ENCODE measurements at places on chromosomes 6 and 20.
A peak's percentile ranks its signal among the peaks of the same experiment; 100 is the strongest.

GRCh38 chr6:131135244-131136020, at the start of gene AKAP7:
Gene AKAP7 (plus strand): TSS chr6:131135467. CDS start chr6:131135764, 297 bp downstream.
- no peak for DNase-seq

DNA sequence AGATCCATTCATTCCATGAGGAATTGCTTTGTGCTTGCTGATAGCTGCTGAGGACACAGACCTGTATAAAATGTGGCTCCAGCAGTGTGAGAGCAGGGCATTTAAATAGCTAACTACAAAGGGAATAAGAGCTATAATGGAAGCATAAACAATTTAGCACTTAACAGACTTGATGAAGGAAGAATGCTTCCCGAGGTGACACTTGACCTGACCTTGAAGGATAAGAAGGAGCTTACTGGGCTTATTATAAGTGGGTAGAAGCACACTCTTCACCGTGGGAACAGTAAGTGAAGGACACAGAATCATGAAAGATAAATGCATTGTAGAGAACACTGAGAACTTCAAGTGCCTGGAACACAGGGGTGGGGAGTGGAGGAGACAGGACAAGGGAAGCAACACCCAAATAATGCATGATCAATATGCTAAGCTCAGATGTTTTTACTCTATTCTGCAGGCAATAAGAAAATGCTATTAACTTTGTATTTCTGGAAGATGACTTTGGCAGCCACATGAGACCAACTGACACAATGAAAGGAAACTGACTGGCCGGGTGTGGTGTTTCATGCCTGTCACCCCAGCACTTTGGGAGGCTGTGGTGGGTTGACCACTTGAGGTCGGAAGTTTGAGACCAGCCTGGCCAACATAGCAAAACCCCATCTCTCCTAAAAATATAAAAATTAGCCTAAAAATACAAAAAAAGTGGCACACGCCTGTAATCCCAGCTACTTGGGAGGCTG, 84.2 kb downstream of the EPB41L2 start:
- no peak for DNase-seq

- DNase-seq, result no peak
Observed at GRCh38 chr6:38943964-38944363, 104.6 kb upstream of the GLP1R start.

- no peak for DNase-seq
Observed at GRCh38 chr20:44754554-44754953, 8.9 kb downstream of the KCNK15 start.

DNA sequence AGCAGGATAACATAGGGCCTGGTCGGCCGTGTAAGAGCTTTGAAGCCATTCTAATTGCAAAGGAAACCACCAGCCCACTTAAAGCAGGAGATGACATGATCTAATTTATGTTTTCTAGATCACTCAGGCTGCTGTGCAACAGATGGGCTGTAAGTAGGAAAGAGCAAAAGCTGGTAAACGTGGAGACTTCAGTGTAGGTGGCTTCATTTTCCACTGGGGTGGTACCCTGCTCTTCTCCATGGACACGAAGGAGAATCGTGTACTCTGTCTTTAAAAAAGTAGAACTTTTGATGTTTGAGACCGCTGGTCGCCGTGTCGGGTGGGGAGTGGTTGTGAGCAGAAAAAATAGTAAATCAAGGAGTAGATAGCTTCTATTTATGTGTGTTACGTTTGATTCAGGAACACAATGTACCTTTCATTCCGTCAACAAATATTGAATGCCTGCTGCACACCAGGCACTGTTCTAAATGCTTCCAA, 6.4 kb downstream of the CASS4 start:
- DNase-seq, result no peak

DNA sequence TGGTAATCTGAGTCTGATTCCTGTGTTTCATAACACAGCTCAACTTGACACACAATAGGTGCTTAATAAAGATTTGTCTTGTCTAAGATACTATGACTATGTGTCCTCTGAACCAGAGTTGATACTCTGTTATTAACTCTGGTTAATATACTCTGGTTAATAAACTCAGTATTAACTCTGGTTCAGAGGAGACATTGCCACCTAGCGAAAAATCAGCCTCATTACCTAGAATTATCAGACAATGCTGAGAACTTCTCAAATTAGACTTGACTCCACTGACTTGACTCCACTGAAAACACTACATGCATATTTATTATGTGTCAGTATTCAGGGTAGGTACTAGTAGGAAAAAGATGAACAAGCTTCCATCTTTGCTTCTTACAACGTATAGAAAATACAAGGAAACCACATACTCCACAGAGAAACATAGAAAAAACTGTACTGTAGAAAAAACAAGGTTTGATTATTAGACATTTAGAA, 73.9 kb downstream of the AHI1 start:
- peak; percentile 10 for DNase-seq

DNA sequence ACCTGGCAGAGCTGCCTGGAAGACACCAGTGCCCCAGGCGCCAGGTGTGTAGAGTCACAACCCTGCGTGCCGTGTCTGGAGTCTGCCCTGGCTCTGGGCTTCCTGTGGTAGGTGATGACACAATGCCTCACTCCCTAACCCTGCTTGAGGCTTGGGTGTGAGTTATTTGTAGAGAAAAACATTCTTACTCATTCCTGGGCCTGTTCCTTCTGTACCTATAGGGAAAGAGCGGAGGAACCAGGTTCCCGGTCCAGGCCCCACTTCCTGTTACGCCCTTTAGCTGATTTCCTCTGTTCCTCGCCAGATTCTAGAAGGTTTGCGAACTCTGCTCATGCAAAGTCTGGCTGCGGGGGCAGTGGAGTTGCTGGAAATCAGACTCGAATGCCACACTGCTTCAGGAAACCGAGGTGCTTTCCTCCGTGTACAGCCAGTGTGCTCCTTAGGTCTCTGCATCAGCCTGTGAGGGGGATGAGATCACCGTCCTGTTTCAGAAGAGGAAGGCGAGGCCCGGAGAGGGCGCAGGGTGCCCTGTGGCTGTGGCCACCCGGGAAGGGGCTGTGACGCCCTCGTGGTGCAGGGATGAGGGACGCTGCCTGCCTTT, 67.1 kb upstream of the DUSP22 start:
- DNase-seq, result no peak

DNA sequence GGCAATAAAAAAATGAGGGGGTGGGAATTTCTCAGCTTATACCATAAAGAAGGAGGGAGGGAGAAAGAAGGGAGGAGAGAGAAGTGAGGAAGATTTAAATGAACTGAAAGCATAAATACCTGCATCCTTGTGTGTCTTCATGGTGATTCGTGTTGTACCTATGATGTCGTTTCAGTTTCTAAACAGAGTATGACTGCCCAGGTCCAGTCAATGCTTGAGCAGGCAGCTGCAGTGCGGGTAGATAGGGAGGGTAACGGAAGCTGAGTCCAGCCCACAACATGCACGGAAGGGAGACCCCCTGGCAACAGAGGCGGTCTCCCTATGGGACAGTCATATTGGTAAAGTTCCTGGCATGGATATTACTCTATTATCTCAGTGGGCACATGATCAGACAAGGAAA, 184.5 kb downstream of the KIF16B start:
- no peak for DNase-seq

DNA sequence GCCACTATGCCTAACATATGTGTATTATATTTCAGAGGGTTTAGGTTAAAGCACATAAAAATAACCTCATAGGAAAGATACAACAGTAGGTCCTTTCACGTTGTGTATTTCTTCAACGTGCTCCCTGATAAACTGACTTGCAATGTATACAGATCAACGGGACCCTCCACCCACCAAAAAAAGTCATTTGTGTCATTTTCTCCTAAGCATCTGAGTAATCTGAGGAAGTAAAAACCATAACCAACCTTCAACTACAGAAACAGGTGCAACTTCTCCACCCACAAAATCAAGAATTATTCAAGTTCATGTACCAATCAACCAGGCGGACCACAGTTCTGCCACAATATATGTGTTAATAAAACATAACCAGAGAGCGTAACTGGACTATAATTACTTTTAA, 54.9 kb upstream of the NHSL1 start:
- no peak for DNase-seq

DNA sequence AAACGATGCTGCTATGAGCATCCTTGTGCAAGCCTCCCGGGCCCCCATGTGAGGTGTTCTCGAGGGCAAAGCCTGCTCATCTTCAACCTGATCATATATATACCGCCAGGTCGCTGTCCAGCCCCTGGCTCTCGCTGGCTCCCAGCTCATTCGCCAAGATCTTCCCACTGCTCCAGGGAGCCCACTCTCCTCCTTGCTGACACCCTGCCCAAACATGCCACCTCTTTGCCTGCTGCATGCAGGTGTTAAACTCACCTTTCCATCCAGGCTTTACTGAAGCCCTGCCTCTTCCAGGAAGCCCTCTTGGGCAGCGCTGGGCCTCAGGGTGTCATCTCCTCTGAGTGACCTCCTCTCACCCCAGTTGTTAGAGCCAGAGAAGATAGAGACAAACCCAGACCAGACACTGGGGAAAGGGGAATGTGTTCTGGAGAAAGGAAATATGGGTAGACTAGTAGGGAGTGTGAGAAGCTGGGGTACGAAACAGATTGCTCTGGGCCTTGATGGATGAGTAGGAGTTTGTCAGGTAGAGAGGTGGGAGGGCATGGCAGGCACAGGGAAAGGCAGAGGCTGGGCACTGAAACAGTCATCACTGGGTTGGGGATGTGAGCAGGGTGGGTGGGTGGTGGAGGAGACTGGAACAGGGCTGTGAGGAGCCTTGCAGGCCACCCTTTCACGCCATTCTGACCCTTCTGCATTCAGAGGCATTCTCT, 1.2 kb upstream of the DLGAP4 start:
- DNase-seq, result no peak

DNA sequence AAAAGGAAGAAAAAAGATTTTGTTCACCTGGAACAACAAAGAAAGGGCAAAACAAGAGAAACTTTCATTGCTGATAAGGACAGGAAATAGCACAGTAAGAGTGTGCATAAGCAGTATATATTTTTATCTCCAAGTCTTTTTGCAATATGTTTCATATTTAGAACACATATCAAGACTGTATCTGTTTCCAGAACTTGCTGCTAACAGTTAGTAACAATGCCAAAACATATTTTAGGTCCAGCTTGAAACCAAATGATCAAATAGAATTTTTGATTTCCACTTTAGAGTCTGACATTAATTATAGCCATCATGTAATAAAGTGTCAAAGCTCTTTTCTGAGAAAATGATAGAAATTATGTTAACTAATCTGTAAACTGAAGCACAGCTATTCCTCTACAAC, 143.5 kb upstream of the SUPT3H start:
- DNase-seq, result no peak
